SW 1271 (cell line): ENCODE measurements at places on chromosomes 3 and 15.

- DNase-seq = no peak
Measured at GRCh38 chr3:66996696-66997095, 1.4 kb upstream of the KBTBD8 start.

- no peak for DNase-seq
Measured at GRCh38 chr3:172892158-172892557, 141.6 kb downstream of the ECT2 start.

DNA sequence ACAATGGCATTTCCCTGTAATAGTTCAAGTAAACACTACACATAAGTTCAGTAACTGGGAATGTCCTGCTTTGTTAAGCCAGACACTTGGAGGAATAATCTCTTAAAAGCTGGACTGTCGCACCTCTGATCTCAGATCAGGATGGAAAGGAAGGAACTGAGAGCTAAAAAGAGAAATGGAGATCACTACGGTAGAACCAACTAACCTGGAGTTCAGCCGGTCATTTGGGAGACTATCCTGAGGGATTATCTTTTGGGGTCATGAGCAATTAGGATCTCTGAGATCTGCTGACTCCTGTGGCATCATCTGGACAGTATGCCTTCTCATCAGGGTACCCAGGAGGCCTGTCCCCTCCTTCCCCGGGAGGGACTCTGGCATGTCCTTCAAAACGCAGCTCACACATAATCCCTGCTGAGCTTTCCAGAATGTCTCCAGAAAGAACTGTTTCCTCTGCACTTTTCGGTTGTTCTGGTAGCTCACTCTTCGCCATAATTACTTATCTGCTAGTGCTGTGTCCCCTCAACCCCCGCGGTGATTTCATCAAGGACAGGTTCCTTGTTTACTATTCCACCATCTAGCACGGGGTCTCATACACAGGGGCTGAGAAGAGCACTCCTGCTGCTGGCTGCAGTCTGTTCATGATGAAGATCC is 115.6 kb downstream of the SENP2 start:
- DNase-seq = no peak

GRCh38 chr3:43194490-43195114 is 88.7 kb upstream of the POMGNT2 start:
- no peak for DNase-seq

DNA sequence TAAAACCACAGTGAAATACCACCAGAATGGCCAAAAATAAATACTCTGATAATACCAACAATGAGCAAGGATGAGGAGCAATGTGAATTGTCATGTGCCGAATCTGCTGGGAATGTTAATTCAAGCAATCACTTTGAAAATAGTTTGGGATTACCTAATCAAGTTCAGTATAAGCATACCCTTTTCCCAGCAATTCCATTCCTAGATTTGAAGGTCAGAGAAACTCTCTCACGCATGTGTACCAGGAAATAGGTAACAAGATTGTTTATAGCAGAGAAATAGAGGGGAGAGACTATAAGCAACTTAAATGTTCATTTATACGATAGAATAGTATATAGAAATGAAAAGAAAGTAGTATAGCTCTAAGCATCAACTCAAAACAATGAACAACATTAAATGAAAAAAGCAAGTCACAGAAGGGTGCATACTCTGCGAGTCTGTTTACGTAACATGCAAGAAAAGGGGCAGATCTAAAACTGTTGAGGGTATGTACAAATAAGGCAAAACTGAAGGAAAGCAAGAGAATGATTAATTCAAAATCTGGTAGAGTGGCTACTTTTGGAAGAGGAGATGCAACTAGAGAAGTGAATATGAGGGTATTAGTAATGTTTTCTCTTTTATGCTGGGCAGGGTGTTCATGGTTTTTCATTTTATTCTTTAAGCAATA is 27.4 kb downstream of the TMOD3 start:
- no peak for DNase-seq
